EL (cell line): ENCODE measurements at places on chromosomes 7 and 10.

GRCh38 chr7:124812764-124813163, 47.2 kb upstream of the GPR37 start:
- no peak for DNase-seq

- DNase-seq, result no peak
These were observed 269.0 kb downstream of the DOCK4 start for GRCh38 chr7:111937163-111937562.

DNA sequence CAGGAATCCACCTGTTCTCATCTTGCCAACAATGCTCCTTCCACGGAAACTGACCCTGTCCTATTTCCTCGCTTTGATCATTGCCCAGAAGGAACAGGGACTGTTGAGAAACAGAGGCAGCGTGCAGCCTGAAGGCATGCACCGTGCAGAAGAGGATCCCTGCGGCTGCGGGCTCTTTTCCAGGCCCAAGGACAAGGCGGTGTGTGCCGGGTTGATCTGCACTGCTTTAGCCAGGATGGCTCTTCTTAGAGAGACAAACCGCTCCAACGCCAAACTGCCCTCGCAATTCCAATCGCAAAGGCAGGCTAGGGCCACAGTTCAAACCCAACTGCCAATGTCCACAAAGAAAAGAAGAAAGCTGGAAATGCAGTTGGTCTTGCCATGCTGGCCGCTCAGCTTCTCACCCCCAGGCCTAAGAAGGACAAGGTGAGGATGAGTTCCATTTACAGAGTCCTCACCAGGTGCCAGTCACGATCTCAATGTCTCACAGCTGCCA, 26.5 kb downstream of the BRI3 start:
- DNase-seq, result no peak

- DNase-seq, result no peak
These were observed 42.9 kb downstream of the IDE start for GRCh38 chr10:92530891-92531535.

DNA sequence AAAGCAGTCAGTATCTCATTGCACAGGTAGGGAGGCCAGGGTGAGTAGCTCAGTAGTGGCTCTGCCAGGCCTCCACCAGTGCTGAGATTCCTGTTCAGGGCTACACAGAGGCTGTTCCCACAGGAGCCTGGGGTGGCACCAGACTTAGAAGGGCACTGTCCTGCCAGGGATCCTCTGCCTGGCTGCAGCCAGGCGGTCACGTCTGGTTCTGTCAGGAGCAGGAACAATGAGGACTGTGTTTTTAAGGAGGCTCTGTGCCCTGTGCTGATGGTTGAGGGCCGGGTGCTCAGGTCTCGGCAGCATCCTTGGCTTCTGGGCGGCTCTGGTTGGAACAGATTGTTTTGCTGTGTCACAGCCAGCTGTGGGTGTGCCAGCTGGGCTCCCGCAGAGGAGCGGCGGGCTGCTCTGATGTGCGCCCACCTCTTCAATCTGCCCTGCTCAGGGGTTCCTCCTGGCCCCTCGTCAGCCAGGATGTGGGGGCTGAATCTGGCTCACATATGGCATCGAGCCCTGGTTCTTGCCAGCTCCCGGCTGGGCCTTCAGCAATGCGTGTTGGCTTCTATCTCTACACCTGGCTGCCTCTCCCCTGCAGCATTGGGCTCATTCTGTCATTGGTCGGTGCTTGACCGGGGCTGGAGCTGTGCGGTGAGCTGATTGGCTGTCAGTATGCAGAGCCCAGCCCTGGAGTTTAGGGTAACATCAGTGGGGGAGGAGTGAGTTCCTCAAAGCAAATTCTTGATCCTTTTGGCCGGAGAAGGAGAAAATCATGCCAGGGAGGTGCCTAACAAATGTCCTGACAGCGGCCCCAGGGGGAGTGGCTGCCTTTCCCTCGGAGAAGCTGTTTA, 41.2 kb downstream of the TACR2 start:
- no peak for DNase-seq

DNA sequence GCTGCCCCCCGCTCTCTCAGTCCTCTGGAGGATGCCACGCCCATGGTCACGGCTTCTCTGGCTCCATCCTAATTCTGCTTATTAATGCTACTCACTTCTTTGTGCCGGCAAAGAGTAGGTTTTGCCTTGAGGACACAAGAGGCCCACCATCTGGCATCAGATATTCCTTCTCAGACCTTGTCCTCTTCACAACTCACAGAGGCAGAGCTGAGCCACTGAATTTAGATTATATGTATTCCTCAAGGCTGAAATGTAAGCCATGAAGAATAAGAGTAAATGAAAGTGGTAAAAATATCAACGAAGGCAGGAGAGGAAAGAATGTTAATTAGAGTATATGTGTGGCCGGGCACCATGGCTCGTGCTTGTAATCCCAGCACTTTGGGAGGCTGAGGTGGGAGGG, 6.5 kb downstream of the RBP4 start:
- DNase-seq, result no peak

- DNase-seq, result no peak
These were observed 23.6 kb downstream of the FKBP6 start for GRCh38 chr7:73351447-73352167.

DNA sequence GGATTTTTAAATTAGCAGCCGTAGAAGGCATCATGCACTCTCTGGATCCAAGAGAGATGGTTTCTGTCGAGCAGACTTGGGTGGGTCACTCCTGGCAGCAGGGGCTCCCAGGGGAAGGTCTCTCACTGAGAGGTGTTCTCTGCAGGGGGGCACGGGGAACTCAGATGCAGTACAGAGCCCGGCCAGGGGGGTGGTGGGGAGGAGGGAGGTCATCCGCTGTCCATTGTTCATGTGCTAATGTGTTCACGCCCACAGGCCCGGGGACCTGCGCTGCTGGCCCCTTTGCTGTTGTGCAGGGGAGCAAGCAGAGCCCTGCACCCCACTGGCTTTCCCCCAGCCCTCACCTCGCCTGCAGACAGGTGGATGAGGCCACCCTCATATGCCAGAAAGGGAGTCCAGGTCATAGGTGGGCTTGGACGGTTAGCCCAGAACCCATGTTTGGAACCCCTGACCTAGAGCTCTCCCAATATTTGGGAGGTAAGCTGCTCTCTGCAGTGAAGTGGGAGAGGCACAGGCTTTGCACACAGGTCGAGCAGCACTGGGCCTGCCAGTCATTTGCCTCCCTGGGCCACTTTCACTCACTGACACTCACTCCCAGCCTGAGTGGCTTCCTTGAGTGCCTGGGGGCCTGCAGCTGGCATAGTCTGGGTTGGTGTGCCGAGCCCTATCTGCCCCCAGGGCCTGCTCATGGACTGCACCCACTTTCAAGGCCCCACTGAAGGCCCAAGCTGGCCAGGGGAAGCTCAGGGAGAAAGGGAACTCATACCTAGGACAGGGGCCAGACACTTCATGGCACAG, 12.6 kb upstream of the TBRG4 start:
- DNase-seq, result no peak

- DNase-seq, result no peak
These were observed 201.1 kb downstream of the BAMBI start for GRCh38 chr10:28878236-28878970.

- DNase-seq, result no peak
These were observed 46.2 kb downstream of the SMURF1 start for GRCh38 chr7:99097730-99098129.

- no peak for DNase-seq
These were observed 3.0 kb upstream of the TECPR1 start for GRCh38 chr7:98254951-98255610.

GRCh38 chr7:46192271-46192670, 271.2 kb upstream of the IGFBP3 start:
- peak; percentile 24 for DNase-seq

DNA sequence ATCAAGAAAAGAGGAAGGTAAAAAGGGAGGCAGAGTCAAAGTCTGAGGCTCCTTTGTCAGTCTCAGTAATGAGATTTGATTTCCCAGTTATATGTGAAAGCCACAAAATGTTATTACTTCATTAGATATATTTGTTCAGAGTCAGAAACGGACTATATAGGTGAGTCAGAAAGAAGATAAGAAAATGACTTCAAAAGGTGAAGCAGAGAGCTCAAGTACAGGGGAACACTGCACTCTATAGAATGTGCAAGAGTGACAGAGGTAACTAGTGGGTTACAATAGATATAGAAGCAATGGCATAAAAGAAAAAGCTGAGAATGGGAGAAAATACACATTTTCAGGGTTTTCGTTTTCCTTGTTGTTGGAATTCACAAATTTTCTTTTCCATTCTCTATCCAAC, 43.3 kb downstream of the DGKB start:
- DNase-seq, result no peak

GRCh38 chr10:135601-136464, 578 bp downstream of the ZMYND11 start:
- DNase-seq, result peak; percentile 61

- no peak for DNase-seq
These were observed 26.5 kb downstream of the HDAC9 start for GRCh38 chr7:18521945-18522566.

DNA sequence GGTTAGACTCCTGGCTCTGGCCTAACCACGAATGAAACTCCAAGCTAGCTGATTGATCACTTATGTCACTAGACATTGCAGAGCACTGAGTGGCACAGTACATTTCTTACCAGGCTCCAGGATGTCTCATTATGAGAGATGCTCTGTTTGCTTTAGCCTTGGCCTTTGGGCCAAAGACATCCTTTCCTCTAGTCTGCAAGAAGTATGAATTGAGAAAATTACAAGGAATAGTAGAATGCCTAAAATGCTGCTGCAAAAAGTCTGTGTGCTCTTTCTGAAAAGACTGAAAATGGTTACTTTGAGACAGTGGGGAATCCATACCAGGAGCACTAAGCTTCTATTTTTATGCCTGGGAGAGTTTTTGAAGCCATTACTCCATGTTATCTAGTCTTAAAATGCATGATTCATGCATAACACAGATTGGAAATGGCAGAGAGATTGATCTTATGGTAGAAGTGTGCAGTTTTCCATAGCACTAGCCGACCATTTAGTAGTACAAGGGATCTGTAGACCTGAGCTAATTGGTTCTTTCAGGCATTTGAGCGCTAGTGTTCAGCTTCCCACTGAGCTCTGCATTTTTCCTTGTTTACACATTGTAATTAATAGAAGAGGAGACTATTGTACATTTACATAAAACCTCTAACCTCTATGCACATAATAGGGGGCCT, 303.8 kb downstream of the PRKG1 start:
- DNase-seq, result no peak

DNA sequence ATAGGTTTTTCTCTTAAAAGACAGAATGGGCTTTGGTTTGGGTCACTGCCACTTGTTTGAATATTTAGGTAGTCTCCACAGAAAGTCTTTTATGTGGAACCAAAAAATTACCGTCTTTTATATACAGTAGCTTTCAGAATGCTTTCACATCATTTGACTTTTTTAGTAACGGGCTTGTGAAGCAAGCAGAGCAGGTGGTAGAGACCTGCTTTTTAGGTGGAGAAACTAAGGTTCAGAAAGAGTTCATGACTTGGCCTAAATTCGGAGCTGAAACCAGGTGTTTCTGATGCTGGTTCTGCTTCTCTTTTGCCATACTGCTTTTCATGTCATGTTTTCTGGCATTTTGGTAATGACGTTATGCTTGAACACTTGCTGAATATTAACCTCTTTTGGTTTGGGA, 36.3 kb downstream of the GARS1 start:
- DNase-seq, result no peak

- DNase-seq, result peak; percentile 83
These were observed 102.2 kb downstream of the GFRA1 start for GRCh38 chr10:116170815-116171250.

- no peak for DNase-seq
These were observed 605.8 kb downstream of the PTPRN2 start for GRCh38 chr7:157981778-157982177.

DNA sequence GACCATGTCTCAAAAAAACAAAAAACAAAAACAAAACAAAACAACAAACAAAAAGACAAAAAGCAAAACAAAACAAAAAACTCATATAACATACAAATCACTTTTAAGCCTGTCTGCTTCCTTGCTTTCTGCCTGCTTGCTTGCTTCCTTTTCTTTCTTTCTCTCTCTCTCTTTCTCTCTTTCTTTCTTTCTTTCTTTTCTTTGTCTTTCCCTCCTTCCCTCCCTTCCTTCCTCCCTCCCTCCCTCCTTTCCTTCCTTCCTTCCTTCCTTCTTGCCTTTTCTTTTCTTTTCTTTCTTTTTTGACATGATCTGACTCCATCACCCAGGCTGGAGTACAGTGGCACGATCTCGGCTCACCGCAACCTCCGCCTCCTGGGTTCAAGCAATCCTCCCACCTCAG, 15.9 kb upstream of the TRA2A start:
- DNase-seq, result no peak

- no peak for DNase-seq
These were observed 194.8 kb downstream of the CELF2 start for GRCh38 chr10:11212288-11213085.

GRCh38 chr10:133347710-133348517, 741 bp downstream of the PRAP1 start:
- DNase-seq, result no peak

- no peak for DNase-seq
These were observed 40.0 kb upstream of the GRB10 start for GRCh38 chr7:50822706-50823105.

DNA sequence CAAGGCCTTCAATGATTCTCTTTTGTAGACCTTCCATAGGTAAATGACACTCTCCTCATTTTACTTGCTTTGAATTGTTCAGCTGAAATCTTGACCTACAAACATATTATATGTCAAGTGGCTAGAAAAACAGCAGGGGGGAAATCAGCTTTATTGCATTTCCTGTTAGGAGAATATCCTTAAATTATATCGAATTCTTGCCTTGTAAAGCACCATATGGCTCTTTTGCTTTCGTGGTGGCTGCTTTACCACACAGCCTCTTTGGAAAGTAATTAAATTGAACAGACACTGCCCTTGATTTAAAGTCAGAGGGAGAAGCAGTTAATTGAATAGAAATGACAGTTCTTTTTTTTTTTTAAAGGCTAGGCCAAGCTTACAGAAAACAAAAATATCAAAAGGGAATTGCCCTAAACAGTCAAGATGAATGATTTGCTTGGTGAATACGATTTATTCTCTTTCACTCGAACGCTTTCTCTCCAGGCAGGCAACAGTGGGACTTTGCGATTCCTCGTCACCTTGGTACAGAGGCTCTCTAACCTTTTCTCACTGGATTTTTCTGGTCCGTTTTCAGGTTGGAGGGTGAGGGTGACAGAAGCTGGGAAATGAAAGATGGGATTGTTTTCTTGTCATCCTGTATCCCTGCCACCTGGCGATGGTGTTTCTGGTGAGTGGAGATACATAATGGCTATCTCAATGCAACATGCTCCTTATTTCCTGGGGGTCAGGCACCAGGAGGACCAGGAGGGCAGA, 126.0 kb downstream of the GATA3 start:
- DNase-seq, result no peak

DNA sequence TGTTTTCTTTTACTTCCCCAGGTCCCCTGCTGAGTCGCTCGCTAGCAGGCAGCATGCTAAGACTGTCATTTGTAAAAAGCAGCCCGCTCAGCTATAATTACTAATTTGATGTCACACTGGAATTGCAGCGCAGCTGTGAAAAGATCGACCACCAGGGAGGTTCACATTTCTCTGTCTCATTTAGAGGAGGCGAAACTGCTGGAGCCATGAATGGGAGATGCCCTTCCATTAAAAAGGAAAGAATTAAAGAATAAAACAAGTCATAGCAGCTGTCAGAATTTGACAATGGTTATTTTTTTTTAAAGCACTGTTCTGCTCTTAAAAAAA, 153.5 kb downstream of the PIP4K2A start:
- DNase-seq, result no peak
